Nasal cavity respiratory epithelium epithelial cell of viscerocranial mucosa (primary cell): ENCODE measurements at places on chromosomes 5 and 9. TPM values are rescaled to one million over a fixed set of nuclear protein-coding genes. Genes with fewer than 3 reads are reported as not detected.

The MARCHF11 gene
- total RNA-seq = not detected in 2 replicates

The SOHLH1 gene
- total RNA-seq = not detected in 2 replicates

The ARSI gene
- total RNA-seq = 8.2 and 37.1 TPM in 2 replicates

The WWC1 gene
- 27.7 and 45.8 TPM in 2 replicates for total RNA-seq

The MEGF10 gene
- under 0.01 and 0.14 TPM in 2 replicates for total RNA-seq

The TMEM215 gene
- total RNA-seq = not detected in 2 replicates

The SPINK13 gene
- not detected in 2 replicates for total RNA-seq

The SPINK7 gene
- total RNA-seq = 1.9 and 37.3 TPM in 2 replicates

The ADGRD2 gene
- total RNA-seq = 0.07 and 0.34 TPM in 2 replicates

The RANBP3L gene
- total RNA-seq = not detected in 2 replicates

The NEUROG1 gene
- not detected in 2 replicates for total RNA-seq

The CARTPT gene
- not detected in 2 replicates for total RNA-seq

The TNFSF15 gene
- total RNA-seq = 0.34 and 2.8 TPM in 2 replicates

The PAEP gene
- total RNA-seq = not detected in 2 replicates

The GLRA1 gene
- total RNA-seq = not detected in 2 replicates

The CCDC152 gene
- 0.21 and 0.68 TPM in 2 replicates for total RNA-seq

The PCDHB9 gene
- under 0.01 and 0.14 TPM in 2 replicates for total RNA-seq

The BARHL1 gene
- not detected in 2 replicates for total RNA-seq
